ENCODE measurements at places on chromosomes 3 and 15.

DNA sequence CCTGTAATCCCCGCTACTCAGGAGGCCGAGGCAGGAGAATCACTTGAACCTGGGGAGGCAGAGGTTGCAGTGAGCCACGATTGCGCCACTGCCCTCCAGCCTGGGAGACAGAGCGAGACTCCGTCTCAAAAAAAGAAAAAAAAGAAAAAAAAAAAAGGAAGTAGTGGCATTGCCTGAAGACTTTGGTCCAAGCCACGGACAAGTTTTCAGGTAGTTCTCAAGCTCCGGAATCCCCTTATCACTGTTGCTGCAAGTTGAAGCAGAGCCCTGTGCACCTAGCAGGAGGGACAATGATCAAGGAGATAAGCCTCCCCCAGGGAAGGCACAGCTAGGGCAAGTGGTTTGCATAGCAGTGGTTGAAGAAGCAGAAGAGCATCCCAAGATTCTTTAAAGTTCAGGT, 97.6 kb downstream of the MEX3B start:
- DNase-seq: no peak

GRCh38 chr3:121648219-121648958, 12.3 kb downstream of the HCLS1 start:
- no peak for DNase-seq

GRCh38 chr3:25355998-25356397, 72.1 kb upstream of the RARB start:
- no peak for DNase-seq

DNA sequence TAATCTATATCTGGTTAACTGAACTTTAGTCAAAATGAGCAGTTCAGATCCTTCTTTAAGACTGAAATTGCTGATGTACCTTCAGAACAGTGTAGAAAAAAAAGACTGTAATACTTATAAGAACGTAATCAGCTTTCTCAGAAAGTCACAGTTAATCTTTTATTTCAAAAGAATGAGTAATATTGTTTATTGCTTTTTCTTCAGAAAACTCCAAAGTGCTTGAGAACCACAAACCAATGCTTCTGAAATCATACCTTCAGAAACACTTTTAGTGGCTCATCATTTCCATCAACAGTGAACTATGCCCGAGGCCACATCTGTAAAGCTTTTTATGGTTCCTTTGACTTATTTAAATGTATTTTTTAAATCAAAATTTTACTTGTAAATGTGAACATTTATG, 33.3 kb upstream of the CLASP2 start:
- DNase-seq: no peak

- no peak for DNase-seq
Measured at GRCh38 chr15:29835301-29835700, 13.0 kb upstream of the TJP1 start.

- no peak for DNase-seq
Measured at GRCh38 chr3:10438902-10439610, 66.3 kb downstream of the ATP2B2 start.

DNA sequence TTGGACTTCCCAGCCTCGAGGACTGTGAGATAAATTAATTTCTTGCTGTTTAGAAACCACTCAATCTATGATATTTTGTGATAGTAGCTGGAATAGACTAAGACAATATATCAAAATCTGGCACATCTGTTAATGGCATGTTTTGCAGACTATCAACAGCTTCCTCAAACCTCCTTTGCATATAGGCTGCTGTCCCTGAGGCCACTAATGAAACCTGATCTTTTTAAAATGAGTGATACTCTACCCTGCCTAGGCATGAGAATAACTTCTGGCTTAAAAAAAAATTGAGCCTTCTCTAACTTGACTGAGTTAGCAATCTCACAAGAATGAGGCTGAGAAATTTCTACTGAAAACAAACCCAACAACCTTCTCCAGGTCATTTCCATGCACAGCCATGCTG, 176.0 kb upstream of the CRBN start:
- DNase-seq: no peak

DNA sequence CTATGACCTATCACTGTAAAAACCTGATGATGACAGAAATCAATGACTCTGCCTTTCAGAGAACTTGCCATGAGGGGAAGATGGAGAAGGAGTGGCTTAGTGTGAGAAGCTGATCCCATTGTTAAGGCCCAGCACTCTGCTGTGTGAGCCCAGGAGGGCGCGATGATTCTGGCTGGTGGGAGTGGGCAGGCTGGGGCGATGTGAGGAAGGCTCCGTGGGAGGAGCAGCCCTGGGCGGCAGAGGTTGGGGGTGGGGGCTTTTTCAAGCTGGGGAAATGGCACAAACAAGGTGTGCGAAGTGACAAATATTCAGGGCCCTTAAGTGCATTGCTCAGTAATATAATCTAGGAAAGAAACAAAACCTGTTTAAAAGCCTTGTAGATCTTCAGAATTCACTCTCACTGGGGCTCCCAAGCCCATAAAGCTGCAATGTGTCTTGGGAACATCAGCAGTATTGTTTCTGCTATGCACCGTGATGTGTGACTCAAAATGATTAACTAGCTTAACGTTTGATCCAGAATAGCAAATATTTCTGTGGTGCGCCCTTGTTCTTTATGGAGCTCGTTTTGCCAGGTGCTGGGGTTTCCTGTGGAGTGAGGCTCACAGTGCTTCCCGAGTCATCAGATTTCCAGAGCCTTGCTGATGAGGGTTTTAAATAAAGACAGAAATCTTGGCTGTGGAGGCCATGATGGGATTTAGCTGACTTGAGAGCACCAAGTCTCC, 141.0 kb downstream of the CHDH start:
- DNase-seq: no peak

DNA sequence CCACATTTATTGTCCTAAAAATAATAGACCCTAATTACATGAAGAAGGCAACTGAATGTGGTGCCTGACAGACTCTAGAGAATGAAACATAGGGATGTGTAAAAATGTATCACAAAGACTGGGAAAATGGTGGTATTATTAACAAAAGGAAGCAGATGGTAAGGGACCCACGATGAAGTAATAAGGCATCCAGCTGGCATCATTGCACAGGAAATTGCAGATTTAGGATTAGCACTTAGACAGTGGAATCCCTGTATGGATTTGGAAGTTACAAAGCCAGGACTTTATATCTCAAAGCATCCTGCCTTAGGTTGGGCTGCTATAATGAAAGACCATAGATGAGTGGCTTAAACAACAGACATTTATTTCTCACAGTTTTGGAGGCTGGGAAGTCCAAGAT, 104.3 kb downstream of the PPM1L start:
- DNase-seq: no peak

- DNase-seq: no peak
Measured at GRCh38 chr15:32941823-32942222, 224.0 kb downstream of the GREM1 start.

- no peak for DNase-seq
Measured at GRCh38 chr15:62402687-62403086, 237.6 kb upstream of the C2CD4B start.

DNA sequence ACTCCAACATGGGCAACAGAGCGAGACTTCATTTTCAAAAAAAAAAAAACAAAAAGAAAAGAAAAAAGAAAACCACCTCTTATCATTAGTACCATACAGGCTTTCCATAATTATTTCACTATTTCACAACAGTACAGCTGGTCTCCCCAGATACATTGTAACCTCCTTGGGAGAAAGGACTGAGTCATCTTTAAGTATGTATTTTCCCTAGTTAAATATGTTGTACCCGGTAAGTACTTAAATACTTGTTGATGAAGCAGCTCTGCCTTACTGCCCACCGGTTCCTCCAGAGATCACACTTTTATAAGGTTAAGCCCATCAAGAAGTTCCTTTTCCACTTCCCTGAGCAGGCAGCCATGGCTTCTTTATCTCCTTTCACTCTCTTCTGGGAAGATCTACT, 789.5 kb upstream of the CFAP20DC start:
- no peak for DNase-seq

DNA sequence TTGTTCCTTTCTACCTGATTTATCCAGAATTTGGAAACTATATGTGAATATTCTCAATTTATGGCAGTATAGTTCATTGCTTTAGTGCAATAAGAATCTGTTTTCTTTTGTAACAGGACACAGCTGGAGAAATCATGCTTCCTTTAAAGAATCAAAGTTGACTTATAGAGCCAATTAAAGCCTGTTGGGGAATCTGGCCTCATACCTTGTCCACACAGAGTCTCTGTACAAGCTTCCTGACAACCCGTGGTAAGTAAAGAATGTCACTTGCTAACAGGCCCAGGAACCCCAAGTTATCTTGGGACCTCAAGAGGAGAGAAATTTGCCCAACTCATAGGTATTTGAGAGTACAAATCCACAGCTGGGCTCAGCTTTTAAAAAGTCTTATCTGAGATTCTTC, 10.2 kb downstream of the ZNF445 start:
- no peak for DNase-seq

DNA sequence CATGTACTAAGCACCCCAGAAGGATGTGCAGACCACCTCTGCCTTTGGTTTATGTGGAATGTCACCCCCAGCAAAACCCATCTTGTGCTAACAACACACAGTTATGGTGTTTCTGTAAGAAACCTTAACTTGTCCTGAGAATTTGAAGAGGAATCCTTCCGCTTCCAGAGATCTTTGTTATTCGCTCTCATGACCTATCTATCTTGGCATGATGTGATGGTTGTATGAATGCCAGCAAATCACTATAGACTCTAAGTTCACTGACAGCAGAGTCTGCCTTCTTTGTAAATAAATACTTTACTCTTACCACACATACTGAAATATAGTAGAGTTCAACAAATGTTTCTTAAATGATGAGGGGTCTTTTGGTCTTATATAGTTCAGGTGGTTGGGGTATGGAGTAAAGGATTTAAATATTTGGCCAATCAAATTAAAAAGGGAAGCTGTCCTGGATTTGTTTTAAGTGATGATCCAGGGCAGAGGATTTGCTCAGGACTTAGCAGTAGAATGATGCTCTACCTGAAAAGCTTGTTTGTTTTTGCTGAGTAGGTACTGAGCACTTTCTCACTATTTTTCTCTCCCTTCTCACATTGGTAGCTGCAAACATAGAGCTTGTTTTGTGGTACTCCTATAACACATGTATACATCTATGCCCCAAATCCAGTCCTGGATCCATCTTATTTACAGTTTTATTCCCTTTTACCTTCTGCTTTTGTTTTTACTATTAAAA, 27.9 kb upstream of the RTP1 start:
- no peak for DNase-seq

DNA sequence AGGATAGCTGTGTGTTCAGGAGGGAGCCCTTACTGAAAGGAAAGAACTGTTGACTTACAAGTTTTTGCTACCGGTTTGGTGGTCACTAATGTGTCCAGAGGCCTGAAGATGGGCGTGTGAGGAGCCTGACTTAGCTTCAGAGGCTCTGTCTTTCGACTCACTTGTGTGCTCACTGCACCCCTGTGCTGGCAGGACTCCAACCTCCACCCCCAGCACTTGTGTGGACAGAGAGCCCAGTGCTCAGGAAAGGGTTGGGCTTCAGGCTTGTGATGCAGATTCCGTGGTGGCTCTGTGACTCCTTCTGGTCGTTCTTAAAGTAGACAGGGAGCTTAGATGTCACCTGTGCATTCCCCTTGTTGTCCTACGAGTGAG, 100.9 kb downstream of the PGPEP1L start:
- no peak for DNase-seq
